Effector memory CD4-positive, alpha-beta T cell (primary cell): ENCODE measurements at places on chromosomes 2 and 18.
A peak's percentile ranks its signal among the peaks of the same experiment; 100 is the strongest.

GRCh38 chr18:11289248-11289647, 139.9 kb upstream of the PIEZO2 start:
- no peak overlapping the region for H3K4me3 ChIP-seq
- no peaks in the 10 kb centered on the region for H3K36me3 ChIP-seq
- no peaks in the 10 kb centered on the region for H3K27me3 ChIP-seq
- no peak overlapping the region for H3K27ac ChIP-seq
- no peak for DNase-seq
- no peaks in the 10 kb centered on the region for H3K4me1 ChIP-seq

DNA sequence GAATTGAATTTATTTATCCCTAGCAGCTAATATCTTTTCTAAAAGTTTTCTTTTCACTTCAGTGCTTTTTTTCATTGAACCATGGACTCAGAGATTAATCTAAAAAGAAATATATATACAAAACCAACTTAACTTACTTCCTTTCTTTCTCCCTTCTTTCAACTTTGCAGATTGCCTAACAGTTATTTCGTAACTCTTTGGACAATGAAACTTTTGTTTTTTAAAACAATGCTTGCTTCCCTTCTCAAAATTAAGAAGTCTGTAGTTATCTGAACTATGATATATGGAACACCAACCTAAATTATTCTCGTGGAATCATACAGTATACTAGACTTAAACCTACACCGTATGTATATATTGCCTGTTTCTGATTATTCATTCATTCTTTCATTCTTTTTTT, 62.9 kb downstream of the MIB1 start:
- no peaks in the 10 kb centered on the region for H3K27me3 ChIP-seq
- no peak overlapping the region for H3K4me3 ChIP-seq
- H3K27ac ChIP-seq: no peak overlapping the region

DNA sequence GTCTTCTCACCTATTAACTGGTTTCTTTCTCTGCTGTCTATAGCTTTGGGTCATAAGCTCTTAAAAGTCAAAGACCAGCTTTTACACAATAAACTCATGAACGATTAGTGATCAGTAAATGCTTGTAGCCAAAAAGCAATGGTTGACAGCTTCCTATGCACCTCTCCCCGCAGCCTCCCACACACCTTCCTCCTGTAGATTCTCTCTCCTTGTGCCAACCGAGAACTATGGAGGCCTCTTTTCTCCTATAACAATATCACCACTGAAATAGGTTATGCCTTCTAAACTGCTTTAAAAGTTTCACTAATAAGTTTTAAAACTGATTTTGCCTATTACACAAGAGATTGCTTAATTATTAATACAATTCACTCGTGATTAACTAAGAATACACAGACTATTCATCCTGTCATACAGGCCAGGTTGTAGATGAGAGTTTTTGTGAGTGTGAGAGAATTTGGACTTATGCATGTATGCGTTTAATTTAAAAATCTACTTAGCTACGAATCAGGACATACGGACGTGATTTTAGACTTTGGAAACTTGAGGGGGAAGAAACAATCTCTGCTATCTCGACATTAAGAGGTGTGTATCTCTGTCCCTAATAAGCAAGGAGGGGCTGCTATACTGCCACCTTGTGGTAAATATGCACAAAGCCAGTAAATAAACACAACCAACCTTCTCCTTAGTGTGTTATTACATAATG, 229.1 kb upstream of the RBBP8 start:
- H3K4me1 ChIP-seq: no peaks in the 10 kb centered on the region
- H3K27me3 ChIP-seq: no peaks in the 10 kb centered on the region
- no peak for DNase-seq

- H3K4me1 ChIP-seq: peaks cover 17% of the 10 kb centered on the region
- H3K4me3 ChIP-seq: no peak overlapping the region
- no peaks in the 10 kb centered on the region for H3K36me3 ChIP-seq
Observed at GRCh38 chr2:10084223-10084865, 4.1 kb upstream of the CYS1 start.

GRCh38 chr18:51169731-51170130, 27.8 kb downstream of the MEX3C start:
- H3K4me1 ChIP-seq: no peaks in the 10 kb centered on the region
- H3K27ac ChIP-seq: no peak overlapping the region
- H3K36me3 ChIP-seq: peaks cover 4% of the 10 kb centered on the region
- H3K4me3 ChIP-seq: no peak overlapping the region
- H3K27me3 ChIP-seq: no peaks in the 10 kb centered on the region

GRCh38 chr2:69216535-69217332, 170.3 kb downstream of the GFPT1 start:
- no peaks in the 10 kb centered on the region for H3K4me1 ChIP-seq
- H3K4me3 ChIP-seq: no peak overlapping the region
- no peak for DNase-seq

DNA sequence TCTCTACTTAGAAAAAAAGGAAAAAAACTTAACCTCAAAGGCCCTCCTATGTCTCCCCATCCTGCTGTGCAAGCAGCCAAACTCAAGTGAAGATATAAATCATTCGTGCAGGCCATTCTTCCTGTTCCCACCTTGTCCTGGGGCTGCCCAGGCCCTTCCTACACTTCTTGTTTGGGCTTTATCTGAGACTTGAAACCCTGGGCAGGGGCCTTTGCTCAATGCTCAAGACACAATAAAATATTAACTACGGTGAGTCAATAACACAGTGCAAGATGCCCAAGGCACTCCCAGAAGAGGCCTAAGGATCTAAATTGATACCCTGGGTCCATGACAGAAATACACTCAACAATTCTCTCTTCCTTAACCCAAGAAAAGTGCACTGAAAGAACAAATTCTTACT, 67.6 kb downstream of the TBC1D8 start:
- no peaks in the 10 kb centered on the region for H3K36me3 ChIP-seq
- no peak overlapping the region for H3K4me3 ChIP-seq
- no peak overlapping the region for H3K27ac ChIP-seq
- H3K4me1 ChIP-seq: no peaks in the 10 kb centered on the region

DNA sequence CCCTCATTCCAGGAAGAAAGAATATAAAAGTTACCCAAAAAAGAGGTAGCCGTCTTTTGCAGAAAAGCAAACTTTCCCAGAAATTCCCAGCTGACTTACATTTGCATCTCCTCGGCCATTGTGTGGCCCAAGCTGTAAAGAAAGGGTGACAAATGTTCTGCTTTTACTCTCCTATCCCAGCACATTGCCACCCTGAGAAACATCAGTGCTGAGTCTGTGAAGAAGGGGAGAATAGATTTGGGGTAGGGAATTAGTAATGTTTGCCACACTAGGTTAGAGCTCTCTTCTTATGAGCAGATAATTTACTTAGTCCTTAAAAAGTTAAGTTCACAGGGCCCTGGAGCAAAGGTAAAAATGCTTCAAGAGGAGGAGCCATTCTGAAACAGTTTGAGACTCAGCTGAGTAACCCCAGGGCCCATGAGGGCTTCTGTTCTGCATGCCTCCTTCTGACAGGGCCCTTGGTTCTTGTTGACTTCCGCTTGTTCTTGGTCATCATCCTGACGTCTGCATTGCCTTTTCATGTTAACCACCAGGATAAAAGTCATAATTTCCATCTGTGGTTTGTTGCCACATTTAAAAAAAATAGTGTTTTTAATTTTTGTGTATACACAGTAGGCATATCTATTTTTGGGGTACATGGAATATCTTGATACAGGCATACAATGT, 550.7 kb downstream of the RNF144A start:
- no peaks in the 10 kb centered on the region for H3K36me3 ChIP-seq
- no peak overlapping the region for H3K4me3 ChIP-seq
- H3K27ac ChIP-seq: no peak overlapping the region
- H3K4me1 ChIP-seq: no peaks in the 10 kb centered on the region
- DNase-seq: peak; percentile 12
- no peaks in the 10 kb centered on the region for H3K27me3 ChIP-seq

GRCh38 chr2:101779656-101780055, 82.1 kb downstream of the MAP4K4 start:
- peaks cover 19% of the 10 kb centered on the region for H3K4me1 ChIP-seq
- no peak for DNase-seq
- no peak overlapping the region for H3K27ac ChIP-seq
- H3K27me3 ChIP-seq: no peaks in the 10 kb centered on the region
- H3K36me3 ChIP-seq: no peaks in the 10 kb centered on the region

GRCh38 chr2:136582628-136583205, 182.6 kb upstream of the THSD7B start:
- no peak overlapping the region for H3K27ac ChIP-seq
- no peaks in the 10 kb centered on the region for H3K27me3 ChIP-seq
- H3K36me3 ChIP-seq: no peaks in the 10 kb centered on the region
- no peak overlapping the region for H3K4me3 ChIP-seq
- no peaks in the 10 kb centered on the region for H3K4me1 ChIP-seq

- DNase-seq: no peak
- H3K27ac ChIP-seq: no peak overlapping the region
- H3K27me3 ChIP-seq: no peaks in the 10 kb centered on the region
- no peaks in the 10 kb centered on the region for H3K36me3 ChIP-seq
- no peak overlapping the region for H3K4me3 ChIP-seq
Observed at GRCh38 chr2:72949642-72950041, 32.3 kb downstream of the EMX1 start.

DNA sequence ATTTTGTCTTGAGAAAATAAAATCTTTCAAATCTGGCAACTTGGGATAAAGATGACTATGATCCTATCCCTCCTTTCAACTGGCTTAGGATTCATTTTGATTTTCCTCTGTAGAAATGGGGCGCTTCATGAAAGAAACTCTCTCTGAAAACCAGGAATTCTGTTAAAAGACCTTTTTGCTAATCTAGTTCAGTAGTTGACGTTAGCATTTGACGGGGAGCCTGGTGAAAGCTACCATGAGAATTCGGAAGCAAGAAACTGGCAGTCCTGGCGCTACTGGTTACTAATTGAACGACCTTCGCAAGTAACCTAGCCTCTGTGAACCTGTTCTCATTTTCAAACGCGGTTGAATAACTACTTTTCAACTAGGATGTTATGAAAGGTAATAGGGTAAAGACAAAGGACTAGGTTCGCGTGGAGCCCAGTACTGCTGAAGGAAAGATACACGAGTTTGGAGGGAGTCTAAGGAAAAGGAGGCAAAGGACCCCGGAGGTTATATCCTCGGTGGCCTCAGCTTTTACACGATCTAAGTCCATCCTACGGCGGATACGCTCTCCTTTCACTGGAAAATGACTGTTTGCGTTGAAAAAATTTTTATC, 604 bp upstream of the STK11IP start:
- H3K27me3 ChIP-seq: no peaks in the 10 kb centered on the region
- no peak for DNase-seq
- H3K4me3 ChIP-seq: peak overlapping the region; percentile 93
- peaks cover 10% of the 10 kb centered on the region for H3K36me3 ChIP-seq

DNA sequence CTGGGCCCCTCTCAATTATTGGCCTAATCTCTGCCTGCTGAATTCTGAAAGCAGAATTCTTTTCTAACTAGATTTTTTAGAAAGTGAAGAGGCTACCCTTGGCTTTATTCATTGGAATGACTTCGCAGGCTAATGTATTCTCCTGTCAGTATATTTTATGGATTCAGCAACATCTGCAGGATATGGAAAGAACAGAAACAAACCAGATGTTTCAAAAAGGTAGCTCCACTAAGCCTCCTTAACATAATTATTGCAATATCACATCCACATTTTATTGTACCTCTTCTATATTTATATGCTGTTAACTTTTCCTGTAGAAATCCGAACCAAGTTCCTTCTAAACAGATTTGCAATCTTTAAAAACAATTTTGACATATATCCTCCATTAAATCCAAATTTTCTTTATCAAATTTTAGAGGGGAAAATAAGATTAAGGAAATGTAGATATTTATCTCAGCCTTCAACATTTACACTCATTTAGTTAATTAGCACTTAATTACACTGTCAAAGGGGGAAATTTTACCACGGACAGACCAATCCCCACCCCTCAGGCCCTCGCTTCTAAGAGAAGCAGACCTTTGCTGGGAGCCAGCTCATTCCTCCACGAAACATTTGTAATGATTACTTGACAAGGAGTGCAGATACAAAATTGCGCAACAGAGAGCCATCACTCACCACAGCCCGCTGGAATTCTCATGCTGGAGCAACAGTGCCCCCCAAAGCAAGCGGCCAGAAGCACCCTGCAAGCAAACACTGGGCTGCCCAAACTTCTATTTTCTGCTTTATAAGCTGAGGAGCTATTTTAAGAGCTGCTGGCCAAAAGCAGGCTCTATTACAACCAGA, 253.4 kb downstream of the ETAA1 start:
- H3K27ac ChIP-seq: no peak overlapping the region
- H3K27me3 ChIP-seq: no peaks in the 10 kb centered on the region
- no peaks in the 10 kb centered on the region for H3K4me1 ChIP-seq
- no peaks in the 10 kb centered on the region for H3K36me3 ChIP-seq
- no peak overlapping the region for H3K4me3 ChIP-seq

GRCh38 chr2:60652832-60653340, 99.4 kb upstream of the BCL11A start:
- H3K36me3 ChIP-seq: no peaks in the 10 kb centered on the region
- no peak for DNase-seq
- no peaks in the 10 kb centered on the region for H3K4me1 ChIP-seq
- no peaks in the 10 kb centered on the region for H3K27me3 ChIP-seq
- H3K27ac ChIP-seq: no peak overlapping the region
- no peak overlapping the region for H3K4me3 ChIP-seq

DNA sequence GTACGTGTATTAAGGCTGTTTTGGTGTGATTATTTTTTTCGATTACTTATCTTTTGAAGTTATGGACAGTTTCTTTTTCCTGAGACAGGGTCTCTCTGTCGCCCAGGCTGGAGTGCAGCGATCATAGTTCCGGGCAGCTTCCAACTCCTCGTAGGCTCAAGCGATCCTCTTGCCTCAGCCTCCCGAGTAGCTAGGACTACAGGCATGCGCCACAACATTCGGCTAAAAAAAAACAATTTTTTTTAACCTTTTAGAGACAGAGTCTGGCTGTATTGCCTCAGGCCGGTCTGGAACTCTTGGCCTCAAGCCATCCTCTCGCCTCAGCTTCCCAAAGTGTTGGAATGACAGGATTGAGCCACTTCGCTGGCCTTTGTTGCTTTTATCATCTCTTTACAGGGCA, 945 bp downstream of the HAT1 start:
- H3K4me3 ChIP-seq: peak overlapping the region; percentile 95
- no peak overlapping the region for H3K27ac ChIP-seq
- peaks cover 10% of the 10 kb centered on the region for H3K36me3 ChIP-seq
- peaks cover 12% of the 10 kb centered on the region for H3K4me1 ChIP-seq

DNA sequence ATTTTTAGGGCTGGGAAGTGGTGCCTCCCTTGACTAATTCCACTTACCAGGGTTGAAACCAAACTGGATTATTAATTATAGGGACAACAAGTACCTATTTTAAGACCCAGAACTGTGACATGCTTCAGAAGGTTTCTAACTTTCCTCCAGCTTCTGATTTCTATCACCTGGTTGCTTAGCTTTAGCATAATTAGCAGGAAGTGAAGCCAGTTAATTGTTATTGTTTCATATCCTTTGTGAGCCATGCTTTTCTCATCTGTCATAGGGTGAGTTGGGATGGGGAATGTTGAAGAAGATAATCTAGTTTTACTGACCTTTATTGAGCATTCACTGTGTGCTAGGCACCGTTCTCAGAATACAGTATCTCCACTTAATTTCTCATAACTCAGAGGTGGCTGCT, 3.2 kb downstream of the YPEL5 start:
- DNase-seq: no peak
- H3K4me3 ChIP-seq: no peak overlapping the region
- no peak overlapping the region for H3K27ac ChIP-seq
- H3K36me3 ChIP-seq: peaks cover 26% of the 10 kb centered on the region
- peaks cover 28% of the 10 kb centered on the region for H3K4me1 ChIP-seq
